Renal pelvis (tissue), 12 donors: ENCODE measurements at places on chromosomes 11 and 22. TPM values are rescaled to one million over a fixed set of nuclear protein-coding genes. Genes with fewer than 3 reads are reported as not detected.

TYR gene
- 0.15 TPM for polyA plus RNA-seq

DNA sequence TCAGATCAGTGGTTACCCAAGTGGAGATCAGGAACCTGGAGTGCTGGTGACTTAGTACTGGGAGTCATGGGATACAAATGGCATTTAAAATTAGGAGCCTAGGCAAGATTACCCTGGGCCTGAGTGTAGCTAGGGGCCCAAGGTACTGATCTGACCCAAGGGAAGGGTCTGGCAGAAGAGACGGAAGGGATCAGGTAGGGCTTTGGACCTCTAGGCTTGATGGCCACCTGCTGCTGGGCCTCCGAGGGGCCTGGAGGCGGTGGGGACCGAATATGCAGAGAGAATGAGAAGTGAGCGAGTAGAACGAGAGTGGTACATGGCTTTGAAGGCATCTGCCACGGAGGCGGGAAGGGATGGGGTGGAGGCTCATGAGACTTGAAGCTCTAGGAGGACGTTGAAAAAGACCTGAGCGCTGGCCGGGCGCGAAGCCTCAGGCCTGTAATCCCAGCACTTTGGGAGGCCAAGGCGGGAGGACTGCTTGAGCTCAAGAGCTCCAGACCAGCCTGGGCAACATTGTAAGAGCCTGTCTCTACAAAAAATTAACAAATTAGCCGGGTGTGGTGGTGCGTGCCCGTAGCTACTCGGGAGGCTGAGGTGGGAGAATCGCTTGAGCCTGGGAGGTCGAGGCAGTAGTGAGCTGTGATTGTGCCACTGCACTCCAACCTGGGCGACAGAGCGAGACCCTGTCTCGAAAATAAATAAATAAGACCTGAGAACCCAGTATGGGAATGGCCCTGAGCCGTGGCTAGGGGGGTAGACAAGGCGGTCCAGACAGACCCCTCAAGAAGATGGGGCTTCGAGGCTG, 563 bp upstream of the PPIL2 start:
- DNase-seq: no peak

JAML gene
- 3.0 TPM for polyA plus RNA-seq

SLC25A45 gene
- polyA plus RNA-seq: 8.7 TPM

- DNase-seq: no peak
These were observed 22.0 kb upstream of the CAT start for GRCh38 chr11:34416766-34417165.

DNA sequence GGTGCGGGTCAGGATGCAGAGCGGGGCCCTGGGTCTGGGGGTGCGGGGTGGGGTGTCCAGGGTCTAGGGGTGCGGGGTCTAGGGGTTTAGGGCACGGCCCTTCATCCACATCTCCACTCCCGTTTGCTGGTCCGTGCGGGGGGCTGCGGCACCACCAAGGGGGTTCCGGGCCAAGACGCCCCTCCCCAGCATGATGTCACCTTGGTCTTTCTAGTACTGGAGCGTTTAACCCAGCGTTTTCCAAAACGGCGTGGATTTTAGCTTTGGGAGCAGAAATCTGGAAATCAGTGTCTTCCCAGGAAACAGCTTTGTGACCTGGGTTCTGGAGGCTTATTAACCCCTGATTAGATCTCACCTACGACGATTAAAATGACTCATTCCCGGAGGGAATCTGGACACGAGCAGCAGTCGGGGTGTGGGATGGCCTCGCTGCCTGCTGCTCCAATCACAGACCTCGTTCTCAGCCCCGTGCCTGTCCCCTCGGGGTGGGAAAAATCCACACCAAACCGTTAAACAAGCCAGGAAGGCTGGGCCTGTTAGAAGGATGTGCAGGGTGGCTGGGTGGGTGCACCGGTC, 759 bp downstream of the AP2A2 start:
- no peak for DNase-seq

DNA sequence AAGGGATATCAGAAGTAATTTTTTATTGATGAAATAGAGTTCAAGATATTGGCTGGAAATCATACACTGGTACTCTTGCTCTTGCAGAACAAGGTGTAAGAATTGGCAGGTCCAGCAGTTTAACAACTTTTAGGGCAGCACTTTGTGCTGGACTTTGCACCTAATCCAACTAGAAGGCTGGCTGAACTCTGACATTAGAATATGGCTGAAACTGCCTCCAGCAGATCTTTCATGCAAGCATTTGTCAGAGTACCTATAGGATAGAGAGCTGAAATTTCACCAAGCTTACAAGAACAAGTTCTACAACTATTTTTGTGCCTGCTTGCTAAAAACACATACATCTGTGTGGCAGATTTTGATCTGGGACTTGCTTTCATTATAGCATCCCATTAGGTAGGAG, 17.2 kb downstream of the HPS5 start:
- no peak for DNase-seq

DNA sequence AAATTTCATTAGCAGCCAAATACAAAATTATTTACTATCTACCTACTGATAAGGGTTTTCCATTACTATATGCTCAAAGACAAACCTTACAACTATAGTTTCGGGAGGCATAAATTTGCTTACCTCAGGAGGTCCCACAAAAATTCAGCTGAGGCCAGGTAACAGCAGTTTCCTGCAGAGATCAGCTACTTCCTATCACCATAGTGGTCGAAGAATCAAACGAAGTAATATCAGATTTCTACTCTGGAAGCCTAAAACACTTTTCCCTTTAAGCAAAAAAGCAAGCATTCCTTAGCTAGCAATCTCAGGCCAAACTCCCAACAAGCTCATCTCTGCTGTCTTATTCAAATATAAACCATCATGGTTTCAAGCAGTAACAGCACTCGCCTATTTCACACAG, 3.1 kb downstream of the NAP1L4 start:
- DNase-seq: no peak
